ENCODE measurements at places on chromosomes 1 and 21. TPM values are rescaled to one million over a fixed set of nuclear protein-coding genes. Genes with fewer than 3 reads are reported as not detected.

SPRR2F gene
- not detected for polyA plus RNA-seq

KRTAP10-5 gene
- polyA plus RNA-seq: not detected

OR2L13 gene
- 0.16 TPM for polyA plus RNA-seq

ZNF648 gene
- not detected for polyA plus RNA-seq

SLAMF1 gene
- 0.46 TPM for polyA plus RNA-seq

DISP3 gene
- not detected for polyA plus RNA-seq

NCMAP gene
- polyA plus RNA-seq: 0.81 TPM

SWT1 gene
- 5.6 TPM for polyA plus RNA-seq

NOS1AP gene
- 0.89 TPM for polyA plus RNA-seq

NLRP3 gene
- polyA plus RNA-seq: 0.89 TPM

PEAR1 gene
- polyA plus RNA-seq: 6.5 TPM

ERG gene
- 4.4 TPM for polyA plus RNA-seq

DHRS3 gene
- polyA plus RNA-seq: 71.1 TPM

TINAGL1 gene
- 92.3 TPM for polyA plus RNA-seq

MRAP gene
- polyA plus RNA-seq: not detected

AMY2A gene
- 1.6 TPM for polyA plus RNA-seq

STIL gene
- 1.3 TPM for polyA plus RNA-seq

EPS15 gene
- 14.1 TPM for polyA plus RNA-seq

AADACL3 gene
- polyA plus RNA-seq: not detected

RHD gene
- not detected for polyA plus RNA-seq

TMEM183A gene
- 71.6 TPM for polyA plus RNA-seq

HTR6 gene
- polyA plus RNA-seq: 0.03 TPM

SSX2IP gene
- polyA plus RNA-seq: 11.6 TPM

LCE1B gene
- polyA plus RNA-seq: not detected
